ENCODE measurements at places on chromosomes 3 and 15.

DNA sequence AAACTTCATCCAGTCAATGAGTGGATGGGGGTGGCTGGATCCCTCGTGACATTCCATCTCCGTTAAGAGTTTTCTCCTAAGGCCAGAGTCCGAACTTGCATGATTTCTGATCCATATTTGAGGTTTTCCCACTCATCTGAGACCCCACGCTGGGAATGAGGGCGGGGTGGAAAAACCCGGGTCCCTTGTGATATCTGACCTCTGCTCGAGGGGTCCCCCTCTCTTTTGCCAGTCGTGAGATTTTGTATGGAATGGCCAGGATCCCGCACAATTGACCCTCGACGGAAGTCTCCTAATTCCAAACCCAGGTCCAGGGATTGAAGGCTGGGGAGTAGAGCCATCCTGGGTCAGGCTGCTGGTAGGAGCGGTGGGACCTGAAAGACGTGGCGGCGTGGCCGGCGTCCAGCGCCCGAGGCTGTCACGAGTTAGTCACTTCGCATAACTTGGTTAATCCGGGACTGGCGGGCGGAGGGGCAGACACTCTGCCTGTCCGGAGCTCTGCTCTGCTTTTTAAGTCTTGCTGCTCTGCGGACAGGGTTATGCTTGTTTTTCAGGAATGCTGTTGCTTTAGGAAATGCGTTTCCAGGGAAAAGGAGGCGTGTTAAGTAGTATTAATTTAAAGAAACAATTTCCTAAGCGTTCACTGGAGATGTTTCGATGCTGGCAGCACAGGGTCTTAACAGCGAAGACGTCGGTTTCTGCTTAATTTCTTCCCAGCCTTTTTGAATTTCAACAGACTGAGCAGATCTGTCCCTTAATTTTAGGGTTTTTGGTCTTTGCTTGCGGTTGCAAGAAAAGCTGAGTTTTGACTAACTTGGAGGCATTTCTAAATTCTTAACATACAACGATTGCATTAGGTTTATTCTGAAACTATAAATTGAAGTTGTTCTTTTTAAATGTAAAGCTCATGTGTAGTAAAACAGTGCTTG lies 69.7 kb upstream of the LRRFIP2 start:
- DNase-seq: peak; percentile 54

DNA sequence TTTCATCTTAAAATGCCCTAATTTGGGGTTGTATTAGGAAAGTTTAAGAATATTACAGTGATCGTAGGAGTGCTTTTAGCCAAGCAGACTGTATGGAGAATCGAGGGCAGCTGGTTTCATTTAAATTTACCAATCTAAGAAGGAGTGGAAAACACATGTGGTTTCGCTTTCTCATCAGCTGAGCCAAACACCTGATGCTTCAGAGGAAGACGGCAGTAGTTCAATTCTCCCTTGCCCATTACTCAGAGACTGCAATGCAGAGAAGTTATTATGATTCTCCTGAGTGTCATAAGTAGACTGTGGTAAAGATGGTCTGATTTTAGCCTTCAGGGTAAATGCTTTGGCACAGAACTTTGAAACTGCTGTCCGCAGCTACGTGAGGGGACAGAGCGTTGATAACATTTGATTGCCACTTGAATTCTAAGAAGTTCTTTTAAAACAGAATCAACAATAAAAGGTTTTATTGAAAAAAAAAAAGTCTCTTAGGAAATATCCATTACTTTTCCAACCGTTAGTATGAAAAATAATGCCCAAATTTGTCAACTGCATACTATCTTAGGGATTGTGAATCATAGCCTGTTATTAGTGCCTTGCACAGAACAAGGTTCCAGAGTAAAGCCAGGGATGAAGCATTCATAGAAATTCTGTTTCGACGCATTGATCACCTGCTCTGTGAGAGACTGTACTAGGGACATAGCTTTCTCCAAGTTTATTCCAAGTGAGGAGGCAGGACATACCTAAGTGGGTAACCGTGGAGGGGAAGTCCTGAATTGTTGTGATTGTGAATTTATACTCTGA lies 25.6 kb downstream of the LYSMD4 start:
- no peak for DNase-seq

GRCh38 chr3:39849992-39850715 lies 40.7 kb downstream of the MYRIP start:
- no peak for DNase-seq

GRCh38 chr3:153349108-153349499 lies 187.1 kb downstream of the RAP2B start:
- no peak for DNase-seq

- DNase-seq: no peak
These were observed 17.8 kb downstream of the PDCD10 start for GRCh38 chr3:167716920-167717319.

- no peak for DNase-seq
These were observed 983.8 kb downstream of the SI start for GRCh38 chr3:164094546-164094945.

GRCh38 chr3:180421221-180421620 lies 180.7 kb upstream of the TTC14 start:
- DNase-seq: no peak

DNA sequence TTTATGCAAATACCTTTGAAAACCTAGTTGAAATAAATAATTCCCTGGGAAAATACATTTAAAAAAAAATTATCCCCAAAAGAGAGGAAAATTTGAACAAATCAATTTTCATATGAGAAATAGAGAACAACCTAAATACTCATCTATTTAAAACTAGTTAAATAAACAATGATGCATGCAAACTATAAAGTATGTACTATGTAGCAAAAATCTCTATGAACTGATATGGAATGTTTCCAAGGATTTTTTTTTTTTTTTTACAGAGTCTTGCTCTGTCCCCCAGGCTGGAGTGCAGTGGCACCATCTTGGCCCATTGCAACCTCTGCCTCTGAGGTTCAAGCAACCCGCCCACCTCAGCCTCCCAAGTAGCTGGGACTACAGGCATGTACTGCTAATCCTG lies 27.2 kb upstream of the B3GALNT1 start:
- no peak for DNase-seq

GRCh38 chr15:41501191-41501917 lies 7.7 kb downstream of the ITPKA start:
- DNase-seq: no peak

GRCh38 chr3:105425153-105425502 lies 58.4 kb downstream of the ALCAM start:
- no peak for DNase-seq

GRCh38 chr15:90035840-90036230 lies 34.7 kb downstream of the ZNF710 start:
- DNase-seq: no peak

DNA sequence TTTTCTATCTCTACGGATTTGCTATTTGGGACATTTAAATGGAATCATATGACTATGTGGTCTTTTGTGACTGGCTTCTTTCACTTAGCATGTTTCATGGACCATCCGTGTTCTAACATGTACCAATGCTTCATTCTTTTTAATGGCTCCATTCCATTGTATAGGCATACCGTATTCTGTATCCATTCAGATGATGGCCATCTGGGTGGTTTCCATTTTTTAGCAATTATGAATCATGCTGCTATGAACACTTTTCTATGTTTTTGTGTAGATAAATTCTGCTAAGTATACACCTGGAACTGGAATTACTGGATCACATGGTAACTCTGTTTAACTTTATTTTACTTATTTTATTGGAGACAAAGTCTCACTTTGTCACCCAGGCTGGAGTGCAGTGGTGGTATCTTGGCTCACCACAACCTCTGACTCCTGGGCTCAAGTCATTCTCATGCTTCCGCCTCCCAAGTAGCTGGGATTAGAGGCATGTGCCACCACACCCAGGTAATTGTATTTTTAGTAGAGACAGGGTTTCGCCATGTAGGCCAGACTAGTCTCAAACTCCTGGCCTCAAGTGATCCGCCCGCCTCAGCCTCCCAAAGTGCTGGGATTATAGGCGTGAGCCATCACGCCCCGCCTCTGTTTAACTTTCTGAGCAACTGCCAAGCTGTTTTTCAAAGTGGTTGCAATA lies 13.4 kb downstream of the UBP1 start:
- no peak for DNase-seq

- DNase-seq: no peak
These were observed 684.3 kb upstream of the SGO1 start for GRCh38 chr3:20870106-20870899.

GRCh38 chr3:115245438-115245837 lies 98.3 kb upstream of the ZBTB20 start:
- DNase-seq: no peak

GRCh38 chr15:59335207-59335786 lies 37.4 kb downstream of the MYO1E start:
- DNase-seq: no peak

GRCh38 chr3:144865948-144866347 lies 894.3 kb downstream of the DIPK2A start:
- DNase-seq: no peak

GRCh38 chr3:33646406-33646805 lies 71.6 kb downstream of the CLASP2 start:
- no peak for DNase-seq

DNA sequence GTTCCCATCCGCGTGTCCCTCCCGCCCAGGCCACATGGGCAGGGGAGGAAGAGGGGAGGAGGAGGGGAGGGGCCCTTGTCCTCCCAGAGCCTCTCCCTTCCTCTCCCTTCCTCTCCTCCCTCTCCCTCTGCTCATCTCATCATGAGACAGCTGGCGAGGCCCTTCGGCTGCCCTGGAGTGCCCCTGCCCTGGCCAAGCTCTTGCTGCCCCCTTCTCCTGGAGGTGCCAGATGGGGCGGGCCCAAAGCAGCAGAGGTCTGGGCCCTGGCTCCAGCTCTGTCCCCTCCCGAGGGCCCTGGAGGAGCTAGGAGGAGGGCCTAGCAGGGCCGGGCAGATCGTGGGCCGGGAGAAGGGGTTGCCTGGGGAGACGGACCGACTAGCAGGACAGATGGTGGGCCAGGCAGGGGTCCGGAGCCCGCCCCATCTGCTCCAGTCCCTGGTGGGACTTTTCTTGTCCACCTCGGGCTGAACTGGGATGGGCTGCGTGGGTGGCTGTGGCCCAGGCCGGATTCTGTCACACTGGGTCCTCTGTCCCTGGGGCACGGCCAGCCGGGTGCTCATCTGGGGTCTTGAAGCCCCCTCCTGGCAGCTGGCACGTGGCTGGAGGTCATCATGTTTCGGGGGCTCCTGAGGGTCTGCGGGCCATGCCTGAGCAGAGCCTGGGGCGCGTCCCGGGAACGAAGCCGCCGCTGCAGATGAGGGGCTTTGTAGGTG lies 183.4 kb downstream of the GOLGA6L6 start:
- peak; percentile 61 for DNase-seq

- DNase-seq: peak; percentile 93
These were observed 1.1 kb downstream of the ABHD14A start for GRCh38 chr3:51975852-51976549.

- no peak for DNase-seq
These were observed 62.5 kb downstream of the FBXL2 start for GRCh38 chr3:33339758-33340157.

- DNase-seq: no peak
These were observed 562.9 kb upstream of the KCNMB2 start for GRCh38 chr3:177973241-177973840.

DNA sequence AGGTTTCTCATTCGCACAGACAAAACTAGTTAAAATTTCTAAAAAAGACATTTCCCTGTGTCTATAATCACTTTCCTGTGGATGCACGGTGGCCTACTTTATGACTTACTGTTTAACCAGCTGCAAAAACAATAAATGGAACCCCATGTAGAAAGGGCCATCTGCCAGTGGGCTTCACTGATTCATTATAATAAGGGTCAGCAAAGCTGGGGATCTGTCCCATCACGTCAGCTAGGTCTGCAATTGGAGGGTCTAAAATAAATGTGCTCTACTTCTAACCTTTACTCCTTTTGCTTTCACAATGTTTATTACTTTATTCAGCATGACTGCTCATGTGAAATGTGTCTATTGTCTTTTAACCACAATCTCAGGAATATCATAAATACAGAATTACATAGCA lies 43.1 kb upstream of the NMD3 start:
- DNase-seq: no peak

GRCh38 chr15:36039996-36040572 lies 494.1 kb upstream of the DPH6 start:
- DNase-seq: no peak

- no peak for DNase-seq
These were observed 41.6 kb upstream of the TMEM87A start for GRCh38 chr15:42314818-42315217.

- no peak for DNase-seq
These were observed 43.6 kb upstream of the CNOT10 start for GRCh38 chr3:32641356-32641755.

DNA sequence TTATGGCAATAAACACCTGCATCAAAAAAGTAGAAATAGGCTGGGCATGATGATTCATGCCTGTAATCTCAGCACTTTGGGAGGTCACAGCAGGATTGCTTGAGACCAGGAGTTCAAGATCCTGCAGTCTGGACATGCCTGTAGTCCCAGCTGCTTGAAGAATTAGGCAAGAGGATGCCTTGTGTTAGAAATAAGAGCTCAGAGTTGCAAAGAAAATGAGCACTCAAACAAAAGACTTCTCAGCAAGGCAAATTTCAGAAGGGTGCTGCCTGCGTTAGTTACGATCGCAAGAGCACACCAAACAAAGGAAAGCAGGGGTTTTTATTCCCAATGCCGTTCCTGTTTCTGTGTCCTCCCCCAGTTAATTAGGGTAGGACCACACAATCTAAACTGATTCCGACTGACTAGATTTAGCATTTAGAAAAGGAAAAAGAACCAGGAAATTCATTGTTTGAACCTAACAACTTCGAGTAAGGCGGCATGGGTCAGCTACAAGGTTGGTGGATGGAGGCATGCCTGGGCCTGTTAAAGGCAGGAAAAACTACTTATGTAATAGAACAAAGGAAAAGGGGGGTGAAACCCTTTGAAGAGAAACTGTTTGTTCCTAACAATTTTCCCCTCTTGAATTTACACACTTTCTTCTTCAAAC lies 55.5 kb downstream of the DLG1 start:
- DNase-seq: no peak

DNA sequence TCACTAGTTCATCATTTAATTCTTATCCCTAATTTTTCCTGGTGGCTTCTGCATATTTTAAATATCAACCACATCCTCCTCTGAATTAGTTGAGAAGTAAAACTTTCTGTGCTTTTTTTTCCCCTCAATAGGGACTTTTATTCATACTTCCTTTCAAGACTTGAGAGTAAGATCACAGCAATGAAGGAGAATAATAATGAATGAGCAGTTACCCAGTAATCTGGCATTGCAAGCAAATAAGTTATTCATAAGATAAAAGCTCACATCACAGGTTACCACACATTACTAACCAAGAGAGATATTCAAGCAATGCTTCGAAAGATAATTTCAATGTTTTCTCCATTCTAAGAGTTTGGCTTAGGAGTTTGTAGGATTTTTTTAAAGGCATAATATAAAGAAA lies 50.3 kb downstream of the BTLA start:
- no peak for DNase-seq

GRCh38 chr15:45441686-45442085 lies 63.3 kb upstream of the GATM start:
- DNase-seq: no peak

GRCh38 chr15:40372981-40373380 lies 9.5 kb upstream of the KNSTRN start:
- no peak for DNase-seq

Measured in dorsolateral prefrontal cortex (tissue), 122 donors.